ENCODE measurements at places on chromosomes 11 and 22.

DNA sequence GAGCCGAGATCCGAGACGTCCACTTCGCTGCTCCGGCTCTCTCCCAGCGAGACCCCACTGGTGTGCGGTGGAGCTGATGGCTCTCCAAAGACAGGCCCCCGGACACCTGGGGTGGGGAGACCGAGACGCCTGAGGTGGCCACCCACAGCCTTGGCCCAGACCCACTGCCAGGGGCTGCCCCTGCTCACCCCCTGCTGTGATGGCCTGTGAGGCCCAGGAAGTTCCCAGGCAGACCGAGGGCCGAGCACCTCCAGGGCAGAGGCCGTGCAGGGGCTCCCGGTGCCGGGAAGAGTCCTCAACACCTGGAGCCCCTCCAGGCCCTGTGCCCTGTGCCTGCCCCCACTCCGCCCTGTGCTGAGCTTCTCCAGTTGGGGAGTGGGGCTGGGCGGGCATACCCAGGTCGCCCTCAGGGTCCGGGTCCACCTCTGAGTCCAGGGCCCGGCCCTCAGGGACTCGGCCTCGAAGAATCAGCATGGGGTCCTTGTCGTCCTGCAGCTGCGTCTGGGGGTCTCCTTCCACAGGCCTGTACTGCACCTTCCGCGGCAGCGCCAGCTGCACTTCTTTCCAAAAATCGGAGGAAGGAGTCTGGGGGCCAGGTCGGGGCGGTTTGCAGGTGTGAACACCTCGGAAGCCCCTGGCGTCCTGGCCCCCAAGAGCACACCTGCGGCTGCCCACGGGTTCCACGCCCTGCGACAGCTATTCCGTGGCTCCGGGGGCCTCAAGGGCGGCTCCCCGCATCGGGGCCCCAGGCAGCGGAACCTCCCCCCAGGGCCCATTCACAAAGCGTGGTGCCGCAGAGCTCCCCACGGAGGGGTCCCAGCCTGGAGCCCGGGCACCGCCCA lies 8.6 kb downstream of the SIGIRR start:
- DNase-seq, result no peak

GRCh38 chr11:35087648-35088047 lies 51.3 kb upstream of the CD44 start:
- DNase-seq, result no peak

GRCh38 chr11:21511835-21512440 lies 680.9 kb upstream of the ANO5 start:
- DNase-seq, result peak; percentile 4

GRCh38 chr11:103581760-103582159 lies 454.7 kb upstream of the DDI1 start:
- no peak for DNase-seq

DNA sequence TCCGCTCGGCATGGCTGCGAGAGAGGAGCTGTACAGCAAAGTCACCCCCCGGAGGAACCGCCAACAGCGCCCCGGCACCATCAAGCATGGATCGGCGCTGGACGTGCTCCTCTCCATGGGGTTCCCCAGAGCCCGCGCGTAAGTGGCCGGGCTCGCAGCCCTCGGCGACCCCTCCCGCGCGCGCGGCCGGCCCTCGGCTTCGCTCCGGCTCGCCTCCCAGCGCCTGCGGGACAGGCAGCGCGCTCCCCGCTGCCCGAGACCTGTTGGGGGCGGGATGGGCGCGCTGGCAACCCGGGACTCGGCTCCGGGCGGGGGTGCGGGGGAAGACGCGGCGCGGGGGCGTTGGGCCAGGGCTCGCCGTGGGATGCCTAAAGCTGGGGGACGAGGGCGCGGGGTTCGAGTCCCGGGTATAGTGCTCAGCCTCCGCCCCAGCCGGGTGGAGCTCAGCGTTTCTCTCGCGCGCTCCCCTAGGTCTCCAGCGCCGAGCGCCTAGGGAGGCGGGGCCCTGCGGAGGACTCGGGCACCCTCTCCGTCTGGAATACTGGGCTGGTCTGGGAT lies 630 bp downstream of the UBASH3B start:
- DNase-seq, result peak; percentile 43

DNA sequence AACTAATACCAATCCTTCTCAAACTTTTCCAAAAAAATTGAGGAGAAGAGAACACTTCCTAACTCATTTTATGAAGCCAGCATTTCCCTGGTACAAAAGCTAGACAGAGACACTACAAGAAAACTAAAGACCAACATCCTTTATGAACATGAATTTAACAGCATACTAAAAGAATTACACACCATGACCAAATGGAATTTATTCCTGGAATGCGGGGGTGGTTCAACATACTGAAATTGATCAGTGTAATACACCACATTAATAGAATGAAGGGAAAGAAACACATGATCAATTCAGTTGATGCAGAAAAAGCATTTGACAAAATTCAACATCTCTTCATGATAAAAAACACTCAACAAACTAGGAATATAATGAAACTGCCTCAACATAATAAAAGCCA lies 148.1 kb downstream of the WNT7B start:
- no peak for DNase-seq

DNA sequence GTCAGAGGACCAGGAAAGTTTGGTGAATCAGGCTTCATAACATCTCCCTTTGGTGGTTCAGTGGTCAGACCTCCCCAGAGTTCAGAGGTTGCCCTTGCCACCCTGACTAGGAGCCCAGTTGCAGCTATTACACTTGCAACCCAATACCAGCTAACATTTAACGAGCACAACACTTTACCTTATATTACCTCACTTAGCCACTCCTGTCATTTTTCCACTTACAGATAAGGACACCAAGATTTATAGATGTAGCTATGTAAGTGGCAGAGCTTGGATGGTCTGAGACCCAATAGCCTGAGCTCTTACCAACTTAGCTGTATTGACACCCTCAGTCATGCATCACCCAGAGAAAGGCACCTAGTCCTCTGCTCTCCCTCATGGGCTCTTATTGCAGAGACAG lies 234.7 kb downstream of the INSC start:
- no peak for DNase-seq

DNA sequence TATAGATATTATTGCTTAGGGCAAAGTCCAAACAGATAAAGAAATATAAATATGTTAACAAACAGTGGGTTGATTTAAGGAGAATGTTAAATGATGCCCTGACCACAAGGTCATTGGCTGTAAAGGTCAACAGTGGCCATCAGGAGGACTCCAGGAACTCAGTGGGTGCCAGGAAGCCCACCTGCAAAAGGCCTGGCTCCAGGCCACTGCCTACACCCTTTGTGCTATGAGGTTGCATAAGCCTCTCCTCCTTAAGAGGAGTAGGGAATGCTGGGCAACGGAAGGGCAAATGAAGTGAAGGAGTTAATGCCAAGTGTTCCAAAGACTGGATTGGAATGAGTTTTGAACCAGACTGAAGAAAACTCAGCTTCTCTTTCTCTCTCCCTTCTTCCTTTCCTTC lies 73.3 kb upstream of the ALX4 start:
- no peak for DNase-seq

DNA sequence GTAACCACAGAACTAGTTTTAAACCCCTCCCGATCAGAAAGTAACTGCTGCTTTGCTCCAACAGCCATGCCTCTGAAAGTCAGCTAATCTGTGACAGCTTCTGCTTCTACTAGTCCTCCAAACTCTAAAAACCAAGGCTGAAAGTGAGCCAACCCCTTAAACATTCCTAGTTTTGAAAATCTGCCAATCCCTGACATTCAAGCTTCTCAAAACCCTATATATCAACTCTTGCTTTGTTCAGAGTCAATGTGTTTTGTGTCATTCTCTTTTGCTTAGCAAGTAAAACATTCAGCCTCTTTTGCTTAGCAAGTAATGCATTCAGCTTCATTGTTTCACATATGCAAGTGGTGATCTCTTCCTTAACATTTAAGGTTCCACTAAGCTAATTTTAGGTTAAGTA lies 56.9 kb downstream of the ATG16L2 start:
- DNase-seq, result no peak

- no peak for DNase-seq
These were observed 54.8 kb upstream of the CREB3L1 start for GRCh38 chr11:46222490-46223251.

GRCh38 chr22:44847380-44847779 lies 95.0 kb downstream of the ARHGAP8 start:
- no peak for DNase-seq

DNA sequence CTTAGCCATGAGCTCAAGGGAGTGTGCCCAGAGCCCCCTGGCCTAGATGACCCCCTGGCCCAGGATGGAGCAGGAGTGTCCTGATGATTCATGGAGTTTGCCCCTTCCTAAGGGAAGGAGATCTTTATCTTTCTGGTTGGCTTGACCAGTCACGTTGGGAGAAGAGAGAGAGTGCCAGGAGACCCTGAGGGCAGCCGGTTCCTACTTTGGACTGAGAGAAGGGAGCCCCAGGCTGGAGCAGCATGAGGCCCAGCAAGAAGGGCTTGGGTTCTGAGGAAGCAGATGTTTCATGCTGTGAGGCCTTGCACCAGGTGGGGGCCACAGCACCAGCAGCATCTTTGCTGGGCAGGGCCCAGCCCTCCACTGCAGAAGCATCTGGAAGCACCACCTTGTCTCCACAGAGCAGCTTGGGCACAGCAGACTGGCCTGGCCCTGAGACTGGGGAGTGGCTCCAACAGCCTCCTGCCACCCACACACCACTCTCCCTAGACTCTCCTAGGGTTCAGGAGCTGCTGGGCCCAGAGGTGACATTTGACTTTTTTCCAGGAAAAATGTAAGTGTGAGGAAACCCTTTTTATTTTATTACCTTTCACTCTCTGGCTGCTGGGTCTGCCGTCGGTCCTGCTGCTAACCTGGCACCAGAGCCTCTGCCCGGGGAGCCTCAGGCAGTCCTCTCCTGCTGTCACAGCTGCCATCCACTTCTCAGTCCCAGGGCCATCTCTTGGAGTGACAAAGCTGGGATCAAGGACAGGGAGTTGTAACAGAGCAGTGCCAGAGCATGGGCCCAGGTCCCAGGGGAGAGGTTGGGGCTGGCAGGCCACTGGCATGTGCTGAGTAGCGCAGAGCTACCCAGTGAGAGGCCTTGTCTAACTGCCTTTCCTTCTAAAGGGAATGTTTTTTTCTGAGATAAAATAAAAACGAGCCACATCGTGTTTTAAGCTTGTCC lies 14.3 kb downstream of the ADORA2A start:
- DNase-seq, result no peak

GRCh38 chr11:17541330-17541885 lies 2.8 kb downstream of the USH1C start:
- DNase-seq, result no peak

GRCh38 chr11:78912778-78913177 lies 338.1 kb upstream of the NARS2 start:
- no peak for DNase-seq

DNA sequence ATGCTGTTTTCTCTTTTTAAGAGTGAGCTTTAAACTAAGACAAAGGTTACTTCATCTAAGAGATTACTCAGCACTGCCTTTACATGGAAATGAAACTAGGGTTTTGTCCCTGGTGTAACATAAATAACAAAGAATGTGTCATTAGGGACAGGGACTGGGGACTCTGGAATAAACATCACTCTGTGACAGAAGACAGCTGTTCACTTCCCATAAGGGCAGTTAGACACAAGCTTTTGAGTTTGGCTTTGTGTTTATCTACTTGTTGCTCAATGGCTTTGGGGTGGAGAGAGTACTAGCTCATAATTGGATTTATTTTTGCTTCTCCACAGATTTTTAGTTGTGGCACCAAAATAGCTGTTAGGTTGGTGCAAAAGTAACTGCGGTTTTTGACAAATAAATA lies 154.5 kb downstream of the OR4C45 start:
- no peak for DNase-seq

DNA sequence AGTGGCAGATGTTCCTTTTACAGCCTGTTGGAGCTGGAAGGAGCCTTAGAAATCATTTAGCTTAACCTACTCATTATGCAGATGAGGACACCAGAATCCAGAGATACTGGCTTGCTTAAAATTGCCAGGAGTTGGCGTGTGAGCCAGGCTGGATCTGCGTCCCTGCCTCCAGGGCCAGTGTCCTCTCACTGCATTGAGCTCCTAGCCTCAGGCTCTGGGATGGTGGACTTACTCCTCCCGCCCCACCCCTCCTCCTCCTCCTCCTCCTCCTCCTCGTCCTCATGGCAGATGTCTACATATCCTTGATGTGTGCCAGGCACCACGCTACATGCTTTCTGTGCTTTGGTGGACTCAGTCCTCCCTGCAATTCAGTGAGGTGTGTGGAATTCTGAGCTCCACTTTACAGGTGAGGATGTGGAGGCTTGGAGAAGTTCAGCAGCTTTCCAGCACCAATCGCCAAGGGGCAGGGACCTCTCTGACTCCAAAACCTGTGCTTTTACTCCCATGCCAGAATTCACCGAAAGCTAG lies 24.1 kb downstream of the ADAMTS15 start:
- no peak for DNase-seq

DNA sequence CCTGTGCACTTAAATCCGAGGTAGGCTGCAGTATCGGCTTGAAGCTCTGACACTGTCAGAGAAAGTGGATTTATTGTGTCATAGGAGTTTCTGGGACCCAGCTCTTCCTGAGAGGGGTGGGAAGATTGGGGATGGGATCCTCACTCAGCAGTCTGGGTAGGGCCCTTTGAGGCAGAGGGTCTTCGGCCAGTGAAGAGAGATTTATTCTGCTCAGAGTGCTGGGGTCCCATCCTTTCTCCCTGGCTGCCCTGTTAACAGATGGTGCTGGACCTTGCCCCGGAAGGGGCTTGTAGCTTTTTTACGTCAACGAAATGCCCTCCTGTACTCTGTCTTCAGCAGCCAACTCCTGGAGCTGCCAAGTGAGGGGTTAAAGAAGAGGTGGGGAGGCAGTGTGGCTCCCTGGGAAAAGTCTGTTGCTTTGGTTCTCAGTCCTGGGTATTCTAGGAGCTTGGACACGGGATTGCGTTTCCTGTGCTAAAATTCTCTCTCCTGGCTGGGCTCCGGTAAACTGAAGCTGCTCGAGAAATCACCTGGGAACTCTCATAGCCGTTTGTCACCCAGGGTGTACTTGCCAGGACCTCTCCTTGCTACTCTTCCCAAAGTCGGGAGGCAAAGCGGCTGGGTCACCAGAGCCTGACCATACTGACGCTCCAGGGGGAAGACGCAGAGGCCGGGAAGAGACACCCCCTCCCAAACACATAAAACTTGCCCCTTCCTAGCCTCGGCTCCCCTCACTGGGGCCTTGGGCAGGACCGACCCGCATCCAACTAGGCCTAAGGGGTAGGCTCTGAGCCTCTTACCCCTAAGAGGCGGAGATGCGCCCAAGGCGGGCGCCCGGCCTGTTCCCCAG lies 806 bp upstream of the SMDT1 start:
- no peak for DNase-seq

DNA sequence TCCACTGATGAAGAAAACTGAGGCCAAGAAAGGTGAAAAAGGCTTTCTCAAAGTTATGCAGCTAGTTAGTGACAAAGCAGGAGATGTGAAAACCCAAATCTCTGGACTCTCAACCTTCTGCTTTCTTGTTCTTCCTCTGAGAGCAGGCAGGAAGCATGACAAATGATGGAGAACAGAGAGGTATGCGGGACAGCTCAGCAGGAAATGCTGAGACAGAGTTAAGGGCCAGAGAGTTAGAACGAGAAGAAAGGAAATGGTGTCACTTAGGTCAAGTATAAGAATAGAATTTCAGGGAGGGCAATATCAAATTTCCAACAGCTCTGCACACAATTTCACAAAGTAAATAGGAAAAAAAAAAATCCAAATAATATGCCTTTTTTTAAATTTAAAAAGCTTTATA lies 67.6 kb upstream of the ARHGAP42 start:
- DNase-seq, result no peak
